Urinary bladder (tissue), 4 donors: ENCODE measurements at places on chromosomes 3 and 15. TPM values are rescaled to one million over a fixed set of nuclear protein-coding genes. Genes with fewer than 3 reads are reported as not detected.

The PRR20G gene
- not detected for total RNA-seq

The CHDH gene
- 0.58 TPM for total RNA-seq

The MESP2 gene
- total RNA-seq: not detected

The CLRN1 gene
- total RNA-seq: not detected

The SRGAP3 gene
- total RNA-seq: 21.4 TPM

The QTRT2 gene
- 37.5 TPM for total RNA-seq

The SYNPR gene
- total RNA-seq: 0.95 TPM

The PLA2G4B gene
- 2.7 TPM for total RNA-seq

The UCN2 gene
- total RNA-seq: 0.69 TPM

The ATP11B gene
- total RNA-seq: 165 TPM

The IL20RB gene
- 0.42 TPM for total RNA-seq

The OSTN gene
- total RNA-seq: 13.9 TPM

The RIOX2 gene
- total RNA-seq: 44.7 TPM
